Activated naive CD4-positive, alpha-beta T cell (primary cell): ENCODE measurements at places on chromosomes 1 and 21.
A peak's percentile ranks its signal among the peaks of the same experiment; 100 is the strongest.

DNA sequence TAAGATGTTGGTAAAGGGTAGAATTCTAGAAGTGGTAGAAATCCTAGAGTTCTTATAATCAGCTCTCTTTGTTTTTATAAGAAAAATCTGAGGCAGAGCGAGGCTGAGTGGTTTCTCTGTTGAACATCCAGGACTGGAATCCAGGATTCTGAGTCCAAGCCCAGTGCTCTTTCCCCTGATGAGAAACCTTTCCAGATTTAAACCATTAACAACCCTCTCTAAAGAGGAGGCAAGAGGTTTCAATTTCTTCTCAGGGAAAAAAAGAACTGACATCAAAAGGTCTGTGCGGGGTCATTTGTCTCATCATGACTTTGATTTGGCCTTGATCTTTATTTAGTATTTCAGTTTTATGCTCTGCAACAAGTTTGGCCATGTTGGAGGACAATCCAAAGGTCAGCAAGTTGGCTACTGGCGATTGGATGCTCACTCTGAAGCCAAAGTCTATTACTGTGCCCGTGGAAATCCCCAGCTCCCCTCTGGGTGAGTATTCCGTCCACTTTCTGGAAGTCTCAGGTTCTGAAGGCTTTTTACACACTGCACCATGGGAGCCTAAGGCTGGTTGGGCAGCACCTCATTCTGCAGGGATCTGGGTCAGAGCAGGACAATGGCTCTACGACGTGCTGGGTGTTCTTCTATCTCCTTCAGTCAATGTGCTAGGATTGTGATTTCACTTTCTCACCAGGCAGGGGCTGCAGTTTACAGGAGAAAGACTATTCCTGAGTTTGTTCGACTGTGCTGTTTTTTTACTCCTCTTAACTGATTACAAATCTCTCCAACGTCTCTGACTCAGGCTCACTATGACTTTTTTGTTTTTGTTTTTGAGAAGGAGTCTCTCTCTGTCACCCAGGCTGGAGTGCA is 18.9 kb upstream of the CCT8 start:
- no peak for DNase-seq

- peak; percentile 31 for DNase-seq
These were observed 712 bp downstream of the DEGS1 start for GRCh38 chr1:224183591-224184312.

- peak; percentile 56 for DNase-seq
These were observed 39.2 kb upstream of the LRRC8D start for GRCh38 chr1:89781494-89782126.

DNA sequence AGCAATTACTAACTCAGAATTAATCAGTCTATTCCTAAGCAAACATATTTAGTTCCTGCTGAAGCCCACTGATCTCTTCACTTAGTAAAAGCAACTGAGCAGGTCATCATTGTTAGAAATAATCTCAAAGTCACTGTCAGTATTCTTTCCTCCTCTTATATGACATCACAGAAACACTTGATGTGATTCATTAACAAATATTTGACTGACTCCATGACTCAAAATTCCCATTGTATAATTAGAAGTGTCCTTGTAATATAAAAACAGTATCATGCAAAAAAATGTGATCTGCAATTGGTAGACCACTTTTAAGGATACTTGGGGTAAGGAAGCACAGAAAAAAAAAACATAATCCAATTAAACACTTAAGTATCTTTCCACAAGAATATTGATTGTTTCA is 194.4 kb downstream of the DPYD start:
- no peak for DNase-seq

DNA sequence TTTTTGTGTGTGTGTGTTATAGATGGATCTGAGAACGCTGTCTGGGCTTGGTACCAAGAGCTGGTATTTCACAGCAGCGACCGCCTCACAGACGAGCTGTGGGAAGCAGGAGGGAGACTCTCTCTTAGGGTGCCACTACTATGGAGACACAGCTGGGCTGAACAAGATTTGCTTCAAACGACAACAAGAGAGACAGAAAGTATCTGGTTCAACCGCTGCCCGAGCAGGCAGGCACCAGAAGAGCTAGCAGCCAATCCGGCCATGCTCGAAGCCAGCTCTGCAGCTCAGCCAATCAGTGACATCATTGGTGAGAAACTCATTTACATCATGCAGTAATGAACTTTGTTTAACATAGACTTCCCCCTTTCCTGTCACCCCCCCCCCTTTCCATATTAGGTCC is 341.3 kb downstream of the USP25 start:
- no peak for DNase-seq

DNA sequence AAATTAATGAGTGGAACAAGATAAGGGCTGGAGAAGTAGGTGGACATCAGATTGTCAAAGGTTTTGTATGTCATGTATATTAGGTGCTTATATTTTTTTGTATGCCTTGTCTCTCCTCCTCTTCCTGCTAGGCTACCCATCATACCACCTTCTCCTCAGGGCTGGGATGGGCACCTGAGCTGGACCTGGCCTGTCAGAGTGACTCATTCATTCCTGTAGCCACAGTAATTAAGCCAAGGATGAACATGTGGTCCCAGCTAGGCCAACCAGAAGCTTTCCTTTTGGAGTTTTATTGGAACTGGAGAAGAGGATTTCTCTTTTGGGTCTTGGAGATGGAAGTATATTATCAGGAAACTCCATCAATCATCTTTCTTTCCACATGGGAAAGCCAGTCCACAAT is 21.2 kb downstream of the PTGS2 start:
- DNase-seq, result no peak
